Activated effector memory CD4-positive, alpha-beta T cell treated with Interleukin-2 at 50 U/mL for 16 hours (primary cell): ENCODE measurements at places on chromosomes 13 and 19.

GRCh38 chr19:1933244-1933643, 7.7 kb upstream of the CSNK1G2 start:
- DNase-seq, result no peak

GRCh38 chr13:47004027-47004426, 107.2 kb upstream of the HTR2A start:
- no peak for DNase-seq

- no peak for DNase-seq
These were observed 73.4 kb upstream of the FLT1 start for GRCh38 chr13:28568286-28568685.

- no peak for DNase-seq
These were observed 162.5 kb downstream of the KCTD12 start for GRCh38 chr13:76723551-76724232.

DNA sequence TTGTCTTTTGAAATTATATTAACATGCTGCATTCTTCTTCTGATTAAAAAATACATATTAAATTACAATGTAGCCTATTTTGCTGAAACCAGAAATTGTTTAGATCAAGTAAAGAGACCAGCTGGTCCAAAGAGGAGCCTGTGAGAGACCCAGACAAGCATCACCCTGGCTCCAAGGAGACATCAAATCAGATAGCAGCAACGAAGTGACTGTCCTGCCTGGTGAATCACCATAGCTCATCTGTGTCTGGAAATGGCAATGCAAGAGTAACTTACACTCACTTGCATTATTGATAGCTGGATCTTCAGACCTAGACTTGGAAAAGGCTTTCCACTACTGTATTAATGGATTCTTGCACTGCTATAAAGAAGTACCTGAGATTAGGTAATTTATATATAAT, 169.1 kb downstream of the KCTD12 start:
- no peak for DNase-seq

- DNase-seq, result no peak
These were observed 2.3 kb downstream of the FNDC3A start for GRCh38 chr13:48977973-48978372.
